ENCODE measurements at places on chromosomes 6 and 20.
A peak's percentile ranks its signal among the peaks of the same experiment; 100 is the strongest.

GRCh38 chr6:16751251-16751946 lies 9.9 kb downstream of the ATXN1 start:
- DNase-seq = no peak

GRCh38 chr20:62355878-62356588 lies 11.1 kb downstream of the LAMA5 start:
- DNase-seq = no peak

DNA sequence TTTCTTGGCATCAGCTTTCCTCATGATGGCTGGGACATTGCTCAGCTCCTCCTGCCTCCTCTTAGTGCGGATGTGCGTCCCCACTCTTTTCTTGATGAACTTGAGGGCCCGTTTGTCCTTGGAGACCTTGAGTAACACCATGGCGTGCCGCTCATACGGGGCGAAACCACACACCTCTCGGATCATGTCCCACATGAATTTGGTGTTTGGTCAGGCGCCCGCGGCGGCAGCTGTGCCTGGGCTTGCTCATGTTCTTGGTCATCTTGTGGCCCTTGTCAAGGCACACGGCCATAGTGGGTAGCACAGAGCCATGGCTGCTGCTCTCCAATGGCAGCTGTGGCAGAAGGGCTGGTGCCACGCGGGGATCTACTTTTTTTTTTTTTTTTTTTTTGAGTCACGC lies 2.6 kb downstream of the ERGIC3 start:
- no peak for DNase-seq

GRCh38 chr6:7671581-7671980 lies 54.3 kb upstream of the BMP6 start:
- DNase-seq = no peak

GRCh38 chr6:73823046-73823735 lies 127.2 kb downstream of the CD109 start:
- DNase-seq = no peak

- DNase-seq = no peak
These were observed 52.9 kb upstream of the PLCB4 start for GRCh38 chr20:9015984-9016324.

DNA sequence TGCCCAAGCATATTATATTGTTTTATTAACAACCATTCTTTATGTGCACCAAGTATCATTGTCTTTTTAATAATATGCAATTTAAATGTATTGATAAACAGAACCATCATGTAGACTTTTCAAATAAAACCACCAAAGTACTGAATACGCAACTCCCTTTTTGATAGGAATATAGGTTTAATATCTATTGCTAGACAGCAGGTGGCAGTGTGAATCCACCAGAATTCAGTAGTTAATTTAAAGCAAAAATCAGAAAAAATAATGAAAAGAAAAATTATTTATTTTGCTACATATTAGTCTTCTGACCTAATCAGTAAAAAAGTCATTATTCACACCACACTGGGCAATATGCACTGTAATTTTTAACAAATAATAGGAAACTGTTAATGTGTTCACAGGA lies 143.7 kb downstream of the KLHL32 start:
- DNase-seq = no peak

GRCh38 chr20:46559001-46559400 lies 8.5 kb upstream of the OCSTAMP start:
- no peak for DNase-seq

DNA sequence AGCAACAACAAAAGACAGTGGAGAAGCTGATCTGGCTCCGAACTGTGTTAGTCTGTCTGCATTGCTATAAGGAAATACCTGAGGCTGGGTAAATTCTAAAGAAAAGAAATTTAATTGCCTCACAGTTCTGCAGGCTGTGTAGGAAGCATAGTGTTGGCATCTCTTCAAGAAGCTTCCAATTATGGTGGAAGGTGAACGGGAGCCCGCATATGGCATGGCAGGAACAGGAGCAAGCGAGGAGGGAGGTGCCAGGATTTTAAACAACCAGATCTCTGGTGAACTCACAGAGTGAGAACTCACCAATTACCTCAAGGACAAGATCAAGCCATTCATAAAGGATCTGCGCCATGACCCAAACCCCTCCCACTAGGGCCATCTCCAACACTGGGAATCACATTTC lies 293.5 kb downstream of the SMOC2 start:
- DNase-seq = no peak

DNA sequence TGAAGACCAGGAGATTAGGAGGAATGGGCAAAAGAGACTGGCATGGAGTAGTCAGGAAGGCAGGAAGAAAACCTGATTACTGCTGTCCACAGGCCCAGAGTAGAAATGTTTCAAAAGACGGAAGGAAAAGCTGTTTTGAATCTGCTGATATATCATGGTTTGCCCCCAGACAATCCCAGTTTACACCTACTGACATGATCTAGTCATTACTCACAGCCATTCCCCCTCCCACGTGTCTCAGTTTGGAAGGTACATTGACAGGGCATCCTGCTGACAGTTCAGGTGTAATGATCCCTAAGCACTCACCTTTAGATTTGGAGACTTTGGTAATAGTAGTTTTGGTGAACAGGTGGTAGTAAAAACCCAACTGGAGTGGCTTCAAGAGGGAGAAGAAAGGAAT lies 9.8 kb upstream of the TXNDC5 start:
- no peak for DNase-seq

- no peak for DNase-seq
These were observed 98.4 kb downstream of the MRPL14 start for GRCh38 chr6:44028789-44029310.

DNA sequence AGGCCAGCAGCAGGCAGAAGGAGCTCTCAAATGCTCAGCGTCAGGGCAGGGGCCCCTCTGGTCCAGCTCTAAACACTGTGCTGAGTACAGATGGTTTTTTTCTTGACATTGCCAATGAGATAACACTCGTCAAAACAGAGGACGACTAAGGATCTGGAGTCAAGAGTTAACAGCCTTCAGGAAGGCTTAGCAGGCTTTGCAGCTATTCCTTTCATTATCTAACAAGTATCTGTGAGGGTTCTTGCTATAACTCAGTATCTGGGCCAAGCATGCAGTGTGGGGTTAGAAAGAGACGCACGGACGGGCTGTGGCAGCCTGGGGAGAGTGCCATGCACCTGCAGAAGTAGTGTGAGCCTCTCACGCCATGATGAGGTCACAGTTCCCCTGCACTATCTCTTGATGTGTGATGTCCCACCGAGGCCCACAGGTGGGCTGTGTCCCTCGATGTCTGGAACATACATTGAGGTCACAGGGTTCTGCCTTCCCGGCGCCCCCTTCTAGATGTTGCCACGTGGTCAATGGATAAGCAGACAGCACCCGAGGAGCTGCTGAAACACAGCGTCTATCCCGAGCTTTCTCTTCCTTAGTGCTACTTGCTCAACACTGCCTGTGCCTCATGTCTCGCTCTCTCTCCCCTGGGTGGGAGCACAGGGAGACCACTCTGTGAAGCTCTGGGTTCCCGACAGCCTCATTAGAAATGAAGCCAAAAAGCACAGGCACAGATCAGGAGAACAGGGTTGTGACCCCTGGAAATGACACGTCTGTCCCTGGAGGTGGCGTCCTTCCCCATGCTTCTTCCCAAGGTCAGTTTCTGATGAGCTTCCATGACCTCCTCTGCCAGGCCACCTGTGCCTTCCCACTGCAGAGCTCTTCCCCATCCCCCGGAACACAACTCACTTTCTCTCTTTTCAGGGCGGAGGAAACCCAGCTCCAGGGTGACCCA lies 85.5 kb upstream of the RPS6KA2 start:
- DNase-seq = no peak

- no peak for DNase-seq
These were observed 41.4 kb upstream of the SGK1 start for GRCh38 chr6:134359302-134359701.

DNA sequence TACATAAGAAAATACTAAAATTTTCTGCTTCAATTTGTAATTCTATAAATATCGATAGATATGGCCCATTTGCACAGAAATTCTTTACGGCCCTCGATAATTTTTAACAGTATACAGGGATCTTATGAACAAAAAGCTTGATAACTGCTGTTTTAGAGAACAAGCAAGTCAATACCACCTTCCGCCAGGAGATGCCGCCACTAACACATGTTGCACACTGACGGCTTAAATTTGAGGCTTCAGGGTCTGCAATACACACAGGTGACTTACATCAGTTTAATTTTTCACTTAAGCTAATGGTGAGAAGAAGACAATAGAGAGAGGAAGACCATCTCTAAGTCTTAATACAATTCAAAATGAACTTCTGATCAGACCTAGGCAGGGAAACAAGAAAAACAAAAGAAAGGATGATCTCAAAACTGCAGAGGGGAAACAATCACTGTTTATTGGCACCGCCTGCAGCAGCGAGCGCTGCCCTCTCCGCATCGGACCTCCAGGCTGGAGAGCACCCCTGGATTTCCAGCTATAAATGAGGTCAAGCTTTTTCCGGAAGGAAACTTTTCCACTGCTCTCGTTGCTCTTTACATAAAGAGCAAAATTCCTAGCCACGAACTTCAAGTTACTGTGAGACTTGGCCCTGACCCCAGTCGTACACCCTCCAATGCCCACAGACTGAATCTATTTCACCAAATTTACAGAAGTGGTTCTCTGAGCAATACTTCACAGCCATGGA lies 53.9 kb downstream of the OTOR start:
- peak; percentile 47 for DNase-seq

DNA sequence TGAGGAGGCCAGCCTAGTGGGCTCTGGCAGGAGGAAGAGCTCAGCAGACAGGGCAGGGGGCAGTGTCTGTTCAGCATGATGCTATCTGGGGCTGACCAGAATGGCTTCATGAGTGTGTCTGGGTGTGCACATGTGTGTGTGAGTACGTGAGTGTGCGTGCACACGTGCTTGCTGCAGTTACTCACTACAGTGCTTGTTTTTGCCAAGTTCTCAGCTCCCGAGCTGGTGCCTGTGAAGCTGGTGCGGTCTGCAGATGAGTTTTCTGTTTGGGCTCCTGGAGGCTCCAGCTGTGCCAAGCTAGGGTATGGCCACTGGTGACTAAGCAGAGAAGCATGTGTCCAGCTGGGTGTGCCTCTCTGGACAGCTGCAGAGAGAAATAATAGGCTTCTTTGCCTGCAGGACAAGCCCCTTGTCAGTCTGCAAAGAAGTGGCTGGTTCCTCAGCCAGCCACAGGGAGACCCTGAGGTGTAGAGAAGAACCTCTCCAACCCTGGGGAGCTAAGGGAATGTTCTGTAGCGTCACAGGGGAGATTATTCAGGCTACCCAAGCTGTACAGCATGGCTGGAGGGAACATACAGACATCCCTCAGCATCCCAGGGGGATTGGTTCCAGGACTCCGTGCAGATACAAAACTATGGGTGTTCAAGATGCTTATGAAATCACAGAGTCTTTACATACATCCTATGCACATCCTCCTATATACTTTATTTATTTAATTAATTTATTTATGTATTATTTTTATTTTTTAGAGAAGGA lies 40.2 kb upstream of the FAM50B start:
- no peak for DNase-seq

GRCh38 chr6:67350729-67351128 lies 1284.4 kb upstream of the ADGRB3 start:
- DNase-seq = no peak

- no peak for DNase-seq
These were observed 43.8 kb upstream of the HIVEP1 start for GRCh38 chr6:11968241-11968806.

DNA sequence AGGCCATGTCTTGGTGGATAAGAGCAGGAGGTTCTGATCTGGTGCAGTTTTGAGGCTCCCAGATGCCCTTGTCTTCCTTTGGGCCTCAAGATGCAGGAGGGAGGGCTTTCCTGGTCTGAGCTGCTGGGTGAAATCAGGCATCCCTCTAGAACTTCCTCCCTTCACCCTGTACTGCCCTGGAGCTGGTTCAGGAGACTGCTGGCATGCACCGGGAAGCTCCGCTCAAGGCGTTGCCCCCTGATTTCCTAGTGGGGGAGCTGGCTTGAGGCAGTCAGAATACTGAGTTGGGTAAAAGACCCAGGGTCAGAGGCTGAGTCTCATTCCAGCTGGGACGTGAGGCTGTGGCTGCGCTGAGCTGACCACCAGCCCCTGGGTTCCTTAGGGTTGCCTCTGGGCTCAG lies 12.0 kb downstream of the PHACTR3 start:
- DNase-seq = no peak

GRCh38 chr6:16658348-16659034 lies 102.8 kb downstream of the ATXN1 start:
- no peak for DNase-seq

- no peak for DNase-seq
These were observed 3.4 kb upstream of the DACT2 start for GRCh38 chr6:168322966-168323365.

- no peak for DNase-seq
These were observed 145.9 kb downstream of the SYCP2 start for GRCh38 chr20:59787538-59787890.

GRCh38 chr20:51233345-51233744 lies 210.4 kb upstream of the KCNG1 start:
- no peak for DNase-seq

GRCh38 chr6:24332317-24332716 lies 25.5 kb downstream of the DCDC2 start:
- no peak for DNase-seq

DNA sequence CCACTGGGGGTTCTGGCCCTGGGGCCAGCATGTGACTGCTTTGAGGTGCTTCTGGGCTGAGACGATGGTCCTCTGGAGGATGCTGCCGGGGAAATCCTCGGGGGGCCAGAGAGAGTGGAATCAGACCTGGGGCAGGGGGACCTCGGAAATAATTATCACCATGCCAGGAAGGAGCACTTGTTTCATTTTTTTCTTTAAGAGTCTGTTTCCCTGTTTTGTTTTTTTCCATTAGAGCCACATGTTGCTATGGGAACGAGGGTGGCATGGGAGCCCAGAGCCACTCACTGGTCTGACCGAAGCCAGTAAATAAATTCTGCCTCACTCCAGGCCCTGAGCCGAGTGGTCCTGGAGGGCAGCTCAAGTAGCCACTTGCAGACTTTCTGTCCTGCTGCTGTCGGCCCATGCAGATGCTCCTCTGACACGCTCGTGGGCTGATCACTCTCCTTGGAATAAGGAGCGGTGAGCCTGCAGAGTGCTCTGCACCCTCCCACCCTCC lies 365.1 kb downstream of the ZFAND3 start:
- no peak for DNase-seq

- no peak for DNase-seq
These were observed 6.2 kb downstream of the DUSP22 start for GRCh38 chr6:298233-299103.

GRCh38 chr6:32973144-32974015 lies 5.0 kb downstream of the BRD2 start:
- DNase-seq = no peak

GRCh38 chr6:130206479-130206878 lies 16.3 kb downstream of the SAMD3 start:
- no peak for DNase-seq

- DNase-seq = no peak
These were observed 1159.8 kb upstream of the EYS start for GRCh38 chr6:66866801-66867200.

- DNase-seq = no peak
These were observed 89.6 kb upstream of the HS3ST5 start for GRCh38 chr6:114432400-114432799.

GRCh38 chr6:155003476-155003875 lies 8.4 kb downstream of the TIAM2 start:
- DNase-seq = no peak

GRCh38 chr6:102571236-102571908 lies 1177.9 kb downstream of the GRIK2 start:
- no peak for DNase-seq

GRCh38 chr6:142372348-142372747 lies 70.5 kb downstream of the ADGRG6 start:
- DNase-seq = no peak

GRCh38 chr6:103101267-103101666 lies 1707.8 kb downstream of the GRIK2 start:
- no peak for DNase-seq

- no peak for DNase-seq
These were observed 393.5 kb upstream of the JARID2 start for GRCh38 chr6:14852375-14852774.

GRCh38 chr6:42193491-42193894 lies 1.3 kb downstream of the GUCA1B start:
- DNase-seq = peak; percentile 28
